Stimulated activated CD4-positive, alpha-beta T cell treated with anti-CD3 and anti-CD28 coated beads, Interleukin-2, amount 100 ng/mL, for 48 hours (primary cell): ENCODE measurements at places on chromosomes 7 and 10.

GRCh38 chr7:8628656-8629055 lies 195.2 kb downstream of the NXPH1 start:
- no peak for DNase-seq

GRCh38 chr10:124278356-124278755 lies 140.4 kb downstream of the OAT start:
- DNase-seq = no peak

DNA sequence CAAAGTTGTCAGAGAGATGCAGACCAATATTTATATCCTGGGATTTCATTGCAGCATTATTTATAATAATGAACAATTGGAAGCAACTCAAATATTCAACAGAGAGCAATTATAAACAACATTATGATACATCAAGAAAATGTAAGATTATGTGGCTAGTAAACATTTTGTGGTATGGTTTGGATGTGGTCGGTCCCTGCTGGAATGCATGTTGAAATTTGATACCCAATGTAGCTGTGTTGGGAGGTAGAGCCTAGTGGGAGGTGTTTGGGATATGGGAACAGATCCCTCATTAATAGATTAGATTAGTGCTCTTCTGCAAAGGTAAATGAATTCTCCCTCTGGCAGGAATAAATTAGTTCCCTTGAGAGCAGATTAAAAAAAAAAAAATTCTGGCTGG lies 350.9 kb downstream of the ANKRD30A start:
- no peak for DNase-seq

- DNase-seq = no peak
These were observed 194.3 kb upstream of the PRKCQ start for GRCh38 chr10:6774406-6774805.

DNA sequence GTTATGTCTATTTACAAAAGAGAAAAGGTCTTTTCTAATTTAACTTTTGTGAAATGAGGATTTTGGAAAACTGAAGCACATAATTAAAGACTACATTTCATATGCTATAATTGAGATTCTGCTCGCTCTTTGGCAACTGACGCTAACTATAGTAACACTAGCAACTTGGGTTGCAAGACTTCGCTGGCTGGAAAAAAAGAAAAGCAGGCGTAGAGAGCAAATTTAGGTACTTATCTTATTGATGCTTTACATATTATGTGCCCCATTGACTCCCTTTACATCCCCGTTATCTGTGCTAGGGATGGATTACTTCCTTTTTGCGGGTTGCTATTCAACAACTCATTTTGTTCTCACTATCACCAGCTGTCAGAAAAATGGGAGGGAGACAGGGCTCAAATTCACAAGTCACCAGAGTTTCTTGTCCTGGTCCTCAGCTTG lies 10.5 kb downstream of the SEMA3C start:
- no peak for DNase-seq
